Stimulated activated CD8-positive, alpha-beta memory T cell treated with anti-CD3 and anti-CD28 coated beads, Interleukin-2, amount 100 ng/mL, for 1 hour (primary cell): ENCODE measurements at places on chromosomes 1 and 21.
A peak's percentile ranks its signal among the peaks of the same experiment; 100 is the strongest.

DNA sequence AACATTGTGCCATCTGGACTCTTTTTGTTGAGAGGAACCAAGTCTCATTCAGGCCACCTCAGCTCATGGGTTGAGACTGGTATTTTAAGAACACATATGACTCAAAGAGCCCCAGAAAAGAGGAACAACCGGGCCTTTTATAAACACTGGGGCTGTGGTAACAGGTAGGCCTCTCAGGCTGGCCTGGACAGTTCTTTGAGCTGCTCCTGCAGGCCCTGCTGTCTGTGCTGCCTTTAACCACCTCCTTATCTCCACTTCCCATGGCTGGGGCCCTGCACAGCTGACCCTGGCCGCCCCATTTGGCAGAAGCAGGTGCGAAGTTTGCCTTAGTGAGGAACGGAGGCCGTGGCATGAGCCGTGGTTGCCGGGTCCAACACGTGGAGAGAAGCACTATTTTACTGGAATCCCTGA is 163.3 kb downstream of the RHOU start:
- DNase-seq = no peak

- DNase-seq = no peak
These were observed 55.7 kb downstream of the MRPL39 start for GRCh38 chr21:25551569-25551968.

DNA sequence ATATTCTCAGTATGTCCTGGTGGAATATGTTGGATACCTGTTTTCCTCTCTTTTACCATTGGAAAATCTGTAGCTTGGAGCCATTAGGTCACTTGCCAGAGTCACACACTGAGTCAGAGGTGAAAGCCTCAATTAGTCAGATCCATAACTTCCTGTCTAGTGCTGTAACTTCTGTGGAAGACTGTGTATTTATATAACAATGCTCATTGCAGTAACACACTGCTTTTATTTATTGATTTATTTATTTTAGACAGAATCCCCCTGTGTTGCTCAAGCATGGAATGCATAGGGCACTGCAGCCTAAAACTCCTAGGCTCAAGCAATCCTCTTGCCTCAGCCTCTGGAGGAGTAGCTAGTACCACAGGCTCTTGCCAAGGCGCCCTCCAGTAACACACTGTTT is 1.3 kb upstream of the DOCK7 start:
- DNase-seq = no peak

- DNase-seq = no peak
These were observed 52.8 kb upstream of the STUM start for GRCh38 chr1:226495716-226496115.

DNA sequence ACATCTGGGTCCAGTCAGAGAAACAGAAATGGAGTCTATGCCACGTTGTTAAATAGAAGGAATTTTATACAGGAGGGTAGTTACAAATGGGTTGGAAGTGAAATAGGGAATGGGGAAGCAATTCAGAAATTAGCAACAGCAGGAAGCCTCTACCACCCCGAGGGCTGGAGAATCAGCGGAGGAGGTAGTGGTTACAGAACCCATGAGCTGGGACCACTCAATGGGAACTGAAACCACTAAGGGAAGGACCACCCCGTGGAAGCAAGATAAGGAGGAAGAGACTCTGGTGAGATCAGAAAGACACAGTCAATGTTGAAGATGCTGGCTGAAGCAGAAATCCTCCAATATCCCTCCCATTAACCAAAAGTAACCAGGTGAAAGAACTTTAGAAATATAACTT is 15.5 kb upstream of the MAST2 start:
- no peak for DNase-seq

DNA sequence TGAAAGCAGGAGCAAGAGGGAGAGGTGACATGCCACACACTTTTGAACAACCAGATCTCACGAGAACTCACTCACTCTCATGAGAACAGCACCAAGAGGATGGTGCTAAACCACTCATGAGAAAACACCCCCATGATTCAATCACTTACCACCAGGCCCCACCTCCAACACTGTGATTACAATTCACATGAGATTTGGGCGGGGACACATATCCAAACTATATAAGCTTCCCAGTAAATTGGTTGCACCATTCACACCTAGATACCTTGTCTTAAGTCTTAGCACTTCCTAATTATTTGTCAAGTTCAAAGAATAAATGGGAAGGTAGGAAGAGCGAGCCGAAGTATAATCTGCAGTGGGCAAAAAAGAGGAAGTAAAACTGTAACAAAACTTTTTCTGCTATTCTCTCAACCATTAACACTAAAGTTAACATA is 34.3 kb downstream of the AMY1C start:
- DNase-seq = no peak

GRCh38 chr1:39926343-39926793 is 24.7 kb upstream of the MYCL start:
- no peak for DNase-seq

DNA sequence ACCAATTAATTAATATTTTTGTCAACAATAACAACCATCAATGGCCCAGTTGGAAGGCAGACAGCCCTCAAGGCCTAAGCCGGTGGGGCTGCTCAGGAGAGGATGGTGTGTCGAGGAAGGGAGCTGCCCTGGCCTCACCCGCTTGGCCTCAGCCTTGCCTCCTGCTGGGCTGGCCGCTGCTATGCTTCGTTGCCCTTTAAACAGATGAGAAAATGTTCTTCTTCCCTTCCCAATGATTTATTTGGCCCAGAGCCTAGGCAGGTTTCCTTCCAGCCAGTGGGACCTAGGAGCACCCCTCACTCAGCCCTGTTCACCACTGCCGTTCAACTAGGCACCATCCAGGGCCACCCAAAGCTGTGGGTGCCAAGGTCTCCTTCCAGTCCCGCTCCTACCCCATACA is 3.1 kb upstream of the ADGRB2 start:
- DNase-seq = no peak

GRCh38 chr21:46065215-46065913 is 32.5 kb upstream of the COL6A2 start:
- no peak for DNase-seq

- DNase-seq = no peak
These were observed 300 bp downstream of the USP24 start for GRCh38 chr1:55214934-55215193.

- no peak for DNase-seq
These were observed 79.2 kb downstream of the NIBAN1 start for GRCh38 chr1:184895086-184895485.

- DNase-seq = peak; percentile 27
These were observed 7.0 kb downstream of the PAFAH2 start for GRCh38 chr1:25990702-25991395.

- DNase-seq = no peak
These were observed 34.9 kb downstream of the ATP1B1 start for GRCh38 chr1:169141356-169141755.

- DNase-seq = no peak
These were observed 173.7 kb upstream of the C1orf105 start for GRCh38 chr1:172246521-172247390.

DNA sequence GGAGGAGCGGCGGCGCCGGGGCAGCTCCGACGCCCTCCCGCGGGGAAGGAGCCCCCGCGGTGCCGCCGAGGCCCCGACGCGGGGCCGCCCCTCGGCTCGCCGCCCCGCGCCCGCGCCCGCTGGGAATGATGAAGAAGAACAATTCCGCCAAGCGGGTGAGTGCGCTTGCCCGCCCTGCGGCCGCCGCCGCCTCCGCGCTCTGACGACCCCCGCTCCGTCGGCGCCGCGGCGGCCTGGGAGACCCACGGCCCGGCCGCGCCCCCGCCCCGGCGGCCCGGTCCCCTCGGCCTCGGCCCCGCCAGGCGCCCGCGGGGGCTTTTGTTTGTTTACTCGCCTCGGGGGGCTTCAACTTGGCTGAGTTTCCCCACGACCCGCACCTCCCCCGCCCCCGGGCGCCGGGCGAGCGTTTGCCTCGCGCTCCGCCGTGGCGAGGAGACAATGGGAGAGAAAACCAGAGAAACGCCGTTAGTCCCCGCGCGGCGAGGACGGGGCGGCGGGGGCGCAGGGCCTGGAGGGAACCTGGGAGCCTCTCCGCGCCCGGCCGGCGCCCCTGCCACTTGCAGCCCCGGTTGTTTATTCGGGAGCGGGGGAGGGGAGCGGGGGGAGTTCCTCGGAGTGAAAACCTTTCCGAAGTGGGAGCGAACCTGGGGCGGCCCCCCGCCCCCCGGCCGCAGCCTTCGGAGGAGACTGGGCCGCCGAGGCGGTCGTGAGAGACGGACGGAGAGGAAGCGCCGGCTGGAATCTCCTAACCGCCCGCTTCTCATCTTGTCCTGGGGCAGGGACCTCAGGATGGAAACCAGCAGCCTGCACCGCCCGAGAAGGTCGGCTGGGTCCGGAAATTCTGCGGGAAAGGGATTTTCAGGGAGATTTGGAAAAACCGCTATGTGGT is 661 bp downstream of the PLEKHO1 start:
- DNase-seq = no peak

GRCh38 chr1:119794230-119794875 is 16.9 kb downstream of the REG4 start:
- no peak for DNase-seq

GRCh38 chr1:208203848-208204609 is 40.2 kb downstream of the PLXNA2 start:
- no peak for DNase-seq

DNA sequence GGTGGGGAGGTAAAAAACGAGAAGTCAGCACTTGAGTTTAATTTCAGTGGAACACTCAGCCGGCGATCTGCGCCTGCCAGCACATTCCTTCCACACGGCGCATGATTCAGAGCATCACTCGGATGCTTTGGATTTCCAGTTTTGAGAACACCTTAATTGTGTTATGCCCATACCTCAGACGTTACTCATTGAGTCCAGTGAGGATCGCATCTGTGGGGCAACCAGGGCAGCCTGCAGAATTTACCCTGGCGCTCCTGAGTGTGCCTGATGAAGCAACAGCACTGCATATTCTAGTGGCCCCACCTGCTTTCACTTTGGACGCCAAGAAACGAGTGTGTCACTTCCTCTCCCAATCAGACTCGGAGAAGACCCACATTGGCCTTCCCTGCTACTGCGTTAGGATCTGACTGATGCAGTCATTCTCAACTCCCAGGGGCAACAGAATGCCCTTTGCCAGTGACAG is 19.9 kb downstream of the FAM89A start:
- DNase-seq = no peak

- no peak for DNase-seq
These were observed 169.1 kb upstream of the EDN2 start for GRCh38 chr1:41653574-41653973.

- no peak for DNase-seq
These were observed 679.8 kb upstream of the ADAMTS5 start for GRCh38 chr21:27646691-27647090.

DNA sequence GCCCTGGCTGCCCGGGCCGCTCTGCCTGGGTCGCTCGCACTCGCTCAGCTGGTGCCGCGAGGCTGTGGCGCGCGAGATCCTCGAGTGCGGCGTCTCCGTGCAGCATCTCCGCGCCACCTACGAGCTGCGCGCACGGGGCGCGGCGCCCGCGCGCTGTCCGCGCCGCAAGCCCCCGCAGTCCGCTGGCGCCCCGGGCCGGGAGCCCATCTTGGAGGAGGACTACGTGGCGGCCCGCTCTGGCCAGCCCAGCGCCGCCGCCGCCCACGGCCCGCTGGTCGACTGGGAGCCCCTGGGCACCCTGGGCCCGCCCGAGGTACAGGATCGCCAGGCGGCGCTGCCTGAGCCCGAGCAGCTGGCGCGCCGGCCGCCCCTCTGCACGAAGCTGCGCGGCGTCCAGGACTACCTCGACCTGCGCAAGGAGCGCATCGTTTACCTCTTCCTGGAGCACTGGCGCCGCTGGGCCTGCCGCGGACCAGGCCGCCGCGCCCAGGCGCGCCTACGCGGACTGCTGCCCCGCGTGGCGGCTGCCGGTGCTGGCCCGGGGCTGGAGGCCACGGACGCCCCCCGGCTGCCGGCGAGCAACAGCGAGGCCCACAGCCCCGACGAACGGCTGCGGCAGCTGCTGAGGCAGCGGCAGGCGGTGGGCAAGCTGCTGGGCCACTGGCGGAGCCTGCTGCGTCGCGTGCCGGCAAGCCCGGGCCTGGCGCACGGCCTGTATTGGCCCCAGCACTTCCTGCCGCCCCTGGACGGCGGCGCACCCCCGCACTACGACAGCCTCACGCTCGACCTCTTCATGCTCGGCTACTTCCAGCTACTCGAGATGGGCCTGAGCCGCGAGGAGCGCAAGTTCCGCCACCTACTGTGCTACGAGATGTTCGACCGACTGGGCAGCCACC is 10.9 kb downstream of the TNFRSF25 start:
- DNase-seq = no peak

- DNase-seq = no peak
These were observed 19.1 kb upstream of the KCNA10 start for GRCh38 chr1:110538075-110538474.

DNA sequence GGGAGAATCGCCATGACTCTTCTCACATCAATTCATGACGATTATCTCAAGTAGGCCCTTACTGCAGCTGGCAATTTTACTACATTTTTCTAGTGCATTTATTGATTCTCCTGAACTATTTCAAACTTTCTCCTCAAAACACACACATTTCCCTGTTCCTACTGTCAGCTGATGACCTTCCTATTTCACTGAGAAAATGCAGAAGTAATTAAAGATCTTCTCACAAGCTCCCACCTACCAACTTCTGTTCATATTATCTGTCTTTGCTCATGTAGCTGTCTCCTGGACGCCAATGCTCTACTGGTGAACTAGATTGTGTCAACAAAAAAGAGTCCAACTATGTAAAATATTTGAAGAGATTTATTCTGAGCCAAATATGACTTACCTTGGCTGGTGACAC is 36.4 kb upstream of the FASLG start:
- no peak for DNase-seq

GRCh38 chr1:209646558-209646957 is 5.7 kb downstream of the LAMB3 start:
- DNase-seq = no peak

- DNase-seq = no peak
These were observed 1887.4 kb downstream of the NCAM2 start for GRCh38 chr21:22885614-22886013.

- DNase-seq = no peak
These were observed 57.4 kb downstream of the MEGF6 start for GRCh38 chr1:3553940-3554223.

DNA sequence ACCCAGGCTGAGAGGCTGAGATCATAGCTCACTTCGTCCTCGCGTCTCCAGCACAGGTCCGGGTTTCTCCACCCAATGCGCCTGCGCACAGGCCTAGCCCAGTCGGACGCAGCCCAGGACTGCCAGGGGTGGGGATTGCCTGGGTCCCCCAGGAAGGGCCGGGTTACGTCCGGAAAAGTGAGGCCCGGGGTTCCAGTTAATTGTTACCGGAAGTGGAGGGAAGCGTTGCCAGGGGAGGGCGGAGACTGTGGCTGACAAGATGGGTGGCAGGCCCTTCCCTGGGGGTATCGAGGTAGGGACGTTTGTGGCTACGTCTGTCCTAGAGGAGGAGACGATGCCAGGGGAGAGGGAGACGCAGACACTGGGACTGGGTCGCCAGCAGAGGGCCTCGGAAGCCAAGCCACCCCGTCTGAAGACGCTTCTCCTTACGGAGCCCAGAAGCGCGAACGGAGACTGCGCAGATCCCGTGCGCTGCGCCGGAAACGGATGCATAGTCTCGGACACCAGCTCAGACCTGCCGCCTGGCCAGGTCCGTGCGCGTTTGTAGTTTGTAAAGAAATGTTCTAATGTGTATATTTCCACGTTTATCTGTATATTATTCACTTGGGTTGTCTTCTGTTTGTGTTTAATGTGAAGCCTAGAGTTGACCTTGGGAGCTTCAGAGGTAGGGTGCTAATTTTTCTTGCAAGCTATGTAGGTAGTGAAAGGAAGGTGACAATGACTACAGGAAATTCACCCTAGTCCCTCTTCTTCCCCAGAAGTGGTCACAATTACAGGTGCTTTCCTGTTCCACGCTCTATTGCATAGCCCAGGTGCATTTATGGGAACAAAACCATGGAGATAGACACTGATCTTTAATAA is 7.3 kb downstream of the RSRP1 start:
- DNase-seq = peak; percentile 69

- no peak for DNase-seq
These were observed 685.3 kb upstream of the ADGRL2 start for GRCh38 chr1:81115422-81115821.
